NCI-H748 treated with DMSO at 0.1 percent for 48 hours (cell line): ENCODE measurements at places on chromosomes 12 and 14.

GRCh38 chr12:98725476-98726247 is 80.6 kb downstream of the APAF1 start:
- DNase-seq: peak; percentile 38

DNA sequence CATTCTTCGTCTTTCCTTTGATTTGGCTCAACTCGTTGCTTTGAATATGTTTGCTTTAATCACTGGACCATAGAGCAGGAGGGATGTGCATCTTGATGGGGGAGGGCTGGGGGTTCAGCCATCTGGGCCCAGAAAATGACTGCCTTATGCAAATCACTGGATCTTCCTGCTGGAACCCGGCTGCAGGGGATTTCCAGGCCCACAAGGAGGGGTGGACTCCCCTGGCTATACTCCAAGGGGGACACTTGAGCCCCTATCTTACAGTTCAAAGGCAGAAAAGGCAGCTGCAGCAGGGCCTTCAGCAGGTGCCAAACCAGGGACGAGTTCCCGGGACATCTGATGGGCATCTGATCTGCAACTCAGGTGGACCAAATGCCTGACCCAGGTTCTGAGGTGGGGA is 122.5 kb downstream of the DICER1 start:
- DNase-seq: no peak

- no peak for DNase-seq
Measured at GRCh38 chr14:71891970-71892369, 40.3 kb upstream of the RGS6 start.

DNA sequence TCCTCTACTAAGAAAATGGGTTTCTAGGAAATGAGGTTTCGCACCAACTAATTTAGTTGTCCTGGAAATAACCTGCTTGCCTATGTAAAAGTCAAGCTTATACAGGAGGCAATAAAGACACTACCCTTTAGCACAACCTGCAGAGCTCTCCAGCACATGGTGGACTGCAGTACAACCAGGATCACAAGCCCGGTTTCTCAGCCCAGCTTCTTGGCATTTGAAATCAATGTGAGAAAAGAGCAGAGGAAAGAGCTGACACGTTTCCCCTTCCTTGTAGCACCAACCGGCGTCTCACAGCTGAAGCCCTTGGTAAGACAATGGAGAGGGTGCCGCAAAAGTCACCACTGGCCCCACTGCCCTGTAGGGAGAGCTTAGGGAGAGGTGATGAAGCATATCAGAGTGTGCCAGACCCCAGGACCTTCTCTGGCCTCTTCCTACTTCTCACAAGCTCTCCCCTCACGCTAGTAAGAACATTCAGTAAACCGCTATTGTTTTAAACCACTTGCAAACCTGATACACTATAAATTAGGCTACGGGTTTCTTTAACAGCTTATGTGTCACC is 8.6 kb downstream of the SPTLC2 start:
- DNase-seq: no peak

DNA sequence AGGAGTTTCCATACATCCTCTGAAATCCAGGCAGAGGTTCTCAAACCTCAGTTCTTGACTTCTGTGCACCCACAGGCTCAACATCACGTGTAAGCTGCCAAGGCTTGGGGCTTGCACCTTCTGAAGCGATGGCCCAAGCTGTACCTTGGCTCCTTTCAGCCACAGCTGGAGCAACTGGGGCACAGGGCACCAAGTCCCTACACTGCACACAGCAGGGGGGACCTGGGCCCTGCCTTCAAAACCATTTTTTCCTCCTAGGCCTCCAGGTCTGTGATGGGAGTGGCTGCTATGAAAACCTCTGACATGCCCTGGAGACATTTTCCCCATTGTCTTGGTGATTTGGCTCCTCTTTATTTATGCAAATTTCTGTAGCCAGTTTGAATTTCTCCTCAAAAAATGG is 10.6 kb downstream of the AREL1 start:
- DNase-seq: no peak

DNA sequence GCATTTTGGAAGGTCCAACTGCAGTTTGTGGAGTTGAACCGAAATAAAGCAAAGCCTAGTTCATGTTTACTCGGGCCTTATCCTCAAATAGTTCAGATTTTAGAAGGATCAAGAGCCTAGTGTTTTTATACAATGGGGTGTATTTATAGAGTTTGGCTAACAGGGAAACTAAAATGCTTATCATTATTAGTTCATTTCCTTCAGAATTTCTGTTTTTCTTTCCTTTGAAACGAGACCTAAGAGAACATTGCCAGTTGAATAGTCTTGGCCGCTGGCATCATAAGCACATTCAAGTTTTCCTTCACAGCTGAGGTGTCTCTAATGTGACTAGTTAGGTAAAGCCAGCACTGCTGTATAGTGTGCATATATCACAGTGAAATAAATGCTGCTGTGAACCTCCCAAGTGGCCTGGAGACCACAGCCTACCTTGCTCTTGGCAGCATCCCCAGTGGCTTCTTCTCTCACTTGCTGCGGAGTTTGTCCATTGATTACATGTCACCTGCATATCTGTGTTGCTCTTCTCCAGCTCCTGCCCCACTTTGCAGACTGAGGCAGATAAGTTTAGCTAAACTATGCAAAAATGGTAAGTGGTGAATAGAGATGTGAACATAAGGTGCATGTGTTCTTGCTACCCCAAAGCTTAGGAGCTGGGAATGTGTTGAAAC is 88.8 kb downstream of the ANO6 start:
- no peak for DNase-seq

GRCh38 chr14:70622111-70622712 is 19.5 kb upstream of the TTC9 start:
- DNase-seq: peak; percentile 30

DNA sequence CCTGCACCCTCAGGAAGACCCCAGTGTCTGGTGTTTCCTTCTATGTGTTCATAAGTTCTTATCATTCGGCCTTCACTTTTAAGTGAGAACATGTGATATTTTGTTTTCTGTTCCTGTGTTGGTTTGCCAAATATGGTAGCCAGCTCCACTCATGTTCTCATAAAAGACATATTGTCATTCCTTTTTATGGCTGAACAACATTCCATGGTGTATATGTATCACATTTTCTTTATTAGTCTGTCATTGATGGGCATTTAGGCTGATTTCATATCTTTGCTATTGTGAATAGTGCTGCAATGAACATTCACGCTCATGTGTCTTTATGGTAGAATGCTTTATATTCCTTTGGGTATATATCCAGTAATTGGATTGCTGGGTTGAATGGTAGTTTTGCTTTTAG is 645.1 kb downstream of the SLC16A7 start:
- DNase-seq: no peak

DNA sequence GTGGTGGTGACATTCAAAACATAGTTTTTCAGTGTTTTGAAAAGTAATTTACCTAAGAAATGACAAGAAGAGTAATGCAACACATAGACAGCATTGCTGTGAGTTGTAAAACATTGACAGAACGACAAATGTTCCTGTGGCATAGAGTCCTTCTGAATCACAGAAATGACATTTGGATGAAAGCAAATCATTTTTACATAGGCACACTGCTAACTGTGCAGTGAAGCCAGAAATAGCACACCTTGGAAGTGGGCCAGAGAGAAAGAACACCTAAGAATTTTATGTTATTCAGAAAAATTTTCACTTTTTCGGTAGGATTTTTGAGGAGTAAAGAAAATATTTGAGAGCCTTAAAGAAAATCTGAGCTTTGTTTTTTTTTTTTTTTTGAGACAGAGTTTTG is 100.6 kb downstream of the ANO4 start:
- DNase-seq: no peak

DNA sequence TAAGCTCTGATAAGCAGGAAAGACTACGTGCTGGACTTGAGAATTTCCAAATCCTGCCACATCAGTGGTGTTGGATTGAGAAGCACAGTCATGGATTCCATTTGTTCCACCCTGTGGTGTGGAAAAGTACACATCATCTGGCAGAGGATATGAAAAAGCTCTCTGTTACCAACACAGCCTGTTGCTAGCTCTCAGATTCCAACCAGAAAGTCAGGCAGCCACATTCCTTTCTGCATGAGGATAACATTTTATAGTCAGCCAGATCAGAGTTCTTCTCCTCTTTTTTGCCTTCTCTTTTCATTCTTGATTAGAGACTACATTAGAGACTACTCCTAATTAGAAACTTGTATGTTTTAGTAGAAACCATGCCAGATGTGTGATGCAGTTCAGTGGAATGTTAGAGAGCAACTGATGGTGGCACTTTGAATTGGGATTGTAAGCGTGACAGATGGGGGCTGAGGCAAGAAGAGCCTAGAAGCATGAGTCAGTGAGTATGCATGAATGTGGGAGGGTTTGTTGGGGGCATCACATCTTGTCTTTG is 61.2 kb upstream of the STXBP6 start:
- no peak for DNase-seq

DNA sequence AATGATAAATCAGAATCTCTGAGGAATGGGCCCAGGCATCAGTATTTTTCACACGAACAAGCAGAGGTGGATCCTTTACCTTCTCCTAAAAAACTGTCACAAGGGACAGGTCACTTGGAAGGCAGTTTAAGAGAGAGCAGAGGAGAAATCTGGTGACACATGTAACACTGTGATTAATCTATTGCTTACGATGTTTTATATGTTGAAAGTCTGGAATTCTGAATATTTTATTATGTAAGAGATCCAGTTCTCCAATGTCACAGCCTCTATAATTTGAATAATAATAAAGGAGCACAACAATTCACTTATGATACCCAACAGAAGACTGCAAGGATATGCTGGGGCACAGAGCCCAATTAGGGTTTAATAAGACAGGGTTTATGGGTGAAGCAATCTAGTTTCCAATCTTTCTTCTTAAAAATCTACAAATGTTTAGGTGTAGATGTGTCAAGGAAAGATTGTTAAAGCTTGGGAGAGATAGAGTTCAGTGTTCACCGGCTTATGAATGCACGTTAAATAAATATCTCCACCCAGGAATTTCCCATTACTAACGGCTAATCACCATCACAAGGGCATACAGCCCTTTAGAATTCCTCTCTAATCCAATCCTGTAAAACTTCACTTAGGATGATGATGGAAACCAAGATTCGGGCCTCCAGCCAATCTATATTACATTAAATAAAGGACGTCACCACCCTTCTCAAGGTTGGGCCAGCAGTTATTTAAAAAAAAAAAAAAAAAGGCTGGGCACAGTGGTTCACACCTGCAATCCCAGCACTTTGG is 23.4 kb downstream of the DUSP16 start:
- DNase-seq: no peak

- DNase-seq: no peak
Measured at GRCh38 chr14:104650057-104650980, 39.1 kb upstream of the INF2 start.

GRCh38 chr14:50798048-50798421 is 32.9 kb downstream of the NIN start:
- DNase-seq: no peak

DNA sequence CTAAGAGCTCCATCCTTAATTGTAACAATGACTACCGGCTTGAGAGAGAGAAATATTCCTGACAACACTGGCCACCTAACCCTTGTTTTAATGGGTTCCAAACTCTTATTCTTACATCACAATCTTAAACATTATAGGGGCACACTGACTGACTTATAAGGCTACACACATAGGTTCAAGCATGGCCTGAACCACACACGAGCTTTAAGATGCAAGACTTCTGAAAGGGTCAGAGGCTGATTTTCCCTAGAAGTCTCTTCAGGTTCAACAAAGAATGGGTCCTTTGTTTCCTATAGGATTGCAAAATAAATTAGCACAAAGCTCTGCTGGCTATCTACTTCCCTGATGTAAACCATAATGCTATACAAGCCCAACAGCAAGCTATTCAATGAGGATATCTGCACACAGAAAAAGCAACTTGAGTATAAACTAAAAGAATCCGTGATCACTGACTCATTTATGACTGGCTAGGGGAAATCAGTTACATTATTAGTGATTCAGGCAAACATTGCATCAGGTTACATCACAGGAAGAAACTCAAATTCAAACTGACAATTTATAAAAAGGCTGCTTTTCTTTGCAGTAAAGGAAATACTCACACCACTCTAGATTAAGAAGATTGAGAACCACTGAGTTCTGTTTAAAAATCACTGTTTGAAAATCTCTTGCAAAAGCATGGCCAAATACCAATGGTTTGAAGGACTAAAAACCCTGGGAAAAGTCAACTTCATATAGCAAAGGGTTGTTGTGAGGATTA is 8.5 kb downstream of the BTG1 start:
- no peak for DNase-seq

DNA sequence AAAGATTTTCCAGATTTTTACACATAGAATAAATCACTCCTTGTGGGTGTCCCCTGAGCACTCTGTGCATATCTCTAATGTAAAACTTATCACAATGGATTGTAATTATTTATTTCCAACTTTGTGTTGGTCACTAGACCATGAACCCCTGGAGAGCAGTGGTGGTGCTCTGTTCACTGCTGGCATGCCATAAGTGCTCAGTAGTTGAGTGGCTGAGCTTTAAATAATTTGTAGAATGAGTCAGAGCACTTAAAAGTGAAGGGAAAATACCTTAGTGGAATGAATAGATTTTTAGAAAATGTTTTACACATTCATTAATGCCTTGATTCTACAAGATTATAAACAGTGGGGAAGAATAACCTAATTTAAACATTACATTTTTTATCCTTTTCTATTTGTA is 6.3 kb downstream of the MGAT4C start:
- DNase-seq: no peak

- no peak for DNase-seq
Measured at GRCh38 chr14:78292003-78292402, 121.8 kb downstream of the NRXN3 start.

DNA sequence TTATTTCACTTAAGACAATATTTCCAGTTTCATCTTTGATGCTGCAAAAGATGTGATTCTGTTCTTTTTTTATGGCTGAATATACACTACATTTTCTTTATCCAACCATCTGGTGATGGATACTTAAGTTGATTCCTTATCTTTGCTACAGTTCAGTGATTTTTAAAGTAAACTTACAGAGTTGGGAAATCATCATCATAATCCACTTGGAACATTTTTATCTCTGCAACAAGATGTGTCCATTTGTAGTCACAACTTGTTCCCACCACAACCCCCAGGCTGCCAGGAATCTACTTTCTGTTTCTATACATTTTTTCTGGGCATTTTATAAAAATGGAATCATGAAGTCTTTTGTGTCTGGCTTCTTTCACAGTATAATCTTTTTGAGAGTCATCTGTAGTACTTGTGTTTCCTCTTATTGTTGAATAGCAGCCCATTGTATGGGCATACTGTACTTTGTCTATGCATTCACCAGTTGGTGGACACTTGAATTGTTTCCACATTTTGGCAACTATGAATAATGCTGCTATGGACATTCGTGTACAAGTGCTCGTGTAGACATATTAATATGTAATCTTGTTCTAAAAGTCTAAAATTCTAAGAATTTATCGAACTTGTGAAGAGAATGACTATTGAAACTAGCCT is 212.5 kb upstream of the DDHD1 start:
- no peak for DNase-seq
